Astrocyte (in vitro differentiated cells and primary cell): ENCODE measurements at places on chromosomes 5 and 9.

GRCh38 chr9:33295571-33295970 is 5.3 kb downstream of the NFX1 start:
- H3K36me3 ChIP-seq: peaks cover 51% of the 10 kb centered on the region
- H3K4me3 ChIP-seq: no peak overlapping the region
- no peak for DNase-seq
- peaks cover 2% of the 10 kb centered on the region for H3K4me1 ChIP-seq
- no peaks in the 10 kb centered on the region for H3K27me3 ChIP-seq

DNA sequence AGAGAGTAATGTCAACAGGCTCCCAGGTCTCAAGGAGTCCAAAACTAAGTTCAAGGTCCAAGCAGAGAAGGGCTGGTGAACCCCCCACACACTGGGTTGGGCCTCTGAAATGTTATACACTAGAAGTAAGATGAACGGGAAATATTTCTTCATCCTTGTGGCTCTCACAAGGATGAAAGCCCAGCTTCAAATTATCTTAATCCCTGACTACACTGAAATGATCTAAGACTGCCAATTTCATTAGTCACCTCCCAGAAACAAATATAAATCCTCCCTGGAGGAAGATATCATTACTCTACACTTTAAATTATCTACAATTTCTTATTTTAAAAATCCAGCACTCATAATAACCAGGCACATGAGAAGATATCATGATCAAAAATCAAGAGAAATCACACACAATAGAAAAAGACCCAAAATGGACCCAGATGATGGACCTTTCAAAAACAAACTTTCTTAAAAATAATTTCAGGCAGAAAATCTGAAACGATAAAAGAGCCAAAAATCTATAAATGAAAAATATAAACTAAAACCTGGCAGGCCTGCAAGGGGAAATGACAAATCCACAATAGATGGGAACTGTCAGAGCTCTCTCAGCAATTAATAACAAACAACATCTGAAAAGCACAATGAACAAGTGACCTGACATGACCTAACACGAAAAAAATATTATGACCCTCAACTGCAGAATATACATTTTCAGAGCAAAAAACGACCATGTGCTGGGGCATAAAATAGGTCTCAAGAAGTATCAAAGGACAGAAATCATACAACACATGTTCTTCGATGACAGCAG is 117.4 kb downstream of the GPR21 start:
- H3K36me3 ChIP-seq: no peaks in the 10 kb centered on the region

DNA sequence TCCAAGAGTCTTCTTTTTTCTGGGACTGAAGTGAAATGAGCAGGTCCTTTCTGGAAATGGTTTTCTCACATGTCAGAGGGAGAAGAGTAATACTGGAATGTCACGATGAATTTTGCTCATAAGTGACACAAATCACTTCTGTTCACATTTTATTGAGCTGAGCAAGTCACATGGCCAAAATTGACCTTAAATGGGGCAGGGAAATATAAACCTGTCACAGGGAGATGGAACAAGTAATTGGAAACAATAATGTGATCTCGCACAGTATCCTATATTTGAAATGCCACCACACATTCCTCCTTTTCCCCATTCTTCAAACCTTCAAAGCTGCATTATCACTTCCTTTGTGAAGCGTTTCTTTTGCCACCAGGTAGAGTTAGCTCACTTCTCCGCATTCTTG is 25.2 kb upstream of the LIFR start:
- H3K27me3 ChIP-seq: peaks cover 18% of the 10 kb centered on the region
- no peak overlapping the region for H3K27ac ChIP-seq
- H3K36me3 ChIP-seq: no peaks in the 10 kb centered on the region
- H3K4me1 ChIP-seq: no peaks in the 10 kb centered on the region

DNA sequence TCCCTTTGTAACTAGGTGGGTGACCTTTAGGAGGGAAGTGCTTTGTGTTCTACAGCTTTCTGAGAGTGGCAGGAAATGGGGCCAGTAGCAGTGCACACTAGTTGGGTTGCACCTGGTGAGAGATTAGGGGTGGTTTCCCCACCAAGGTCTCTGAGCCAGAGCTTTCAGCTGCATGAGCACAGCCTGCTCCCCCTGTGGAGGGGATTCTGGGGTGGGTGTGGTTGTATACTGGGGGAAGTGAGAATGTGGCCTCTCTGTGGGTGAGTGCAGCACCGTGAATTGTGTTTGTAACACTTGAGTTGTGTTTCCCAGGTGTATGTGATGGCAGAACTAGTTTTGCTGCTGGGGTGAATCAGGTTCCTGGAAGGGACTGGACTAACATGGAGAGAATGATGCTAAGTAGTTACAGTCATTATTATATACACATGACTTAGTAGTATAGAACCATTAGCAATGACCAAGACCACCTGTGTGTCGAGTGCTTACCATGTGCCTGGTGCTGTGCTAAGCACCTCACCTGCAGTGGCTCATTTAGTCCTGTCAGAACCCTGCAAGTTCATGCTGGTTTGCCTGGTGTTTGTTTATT is 11.8 kb upstream of the CXXC5 start:
- no peak overlapping the region for H3K27ac ChIP-seq
- H3K36me3 ChIP-seq: no peaks in the 10 kb centered on the region
- H3K4me3 ChIP-seq: no peak overlapping the region
- H3K4me1 ChIP-seq: peaks cover 39% of the 10 kb centered on the region
- H3K27me3 ChIP-seq: no peaks in the 10 kb centered on the region

DNA sequence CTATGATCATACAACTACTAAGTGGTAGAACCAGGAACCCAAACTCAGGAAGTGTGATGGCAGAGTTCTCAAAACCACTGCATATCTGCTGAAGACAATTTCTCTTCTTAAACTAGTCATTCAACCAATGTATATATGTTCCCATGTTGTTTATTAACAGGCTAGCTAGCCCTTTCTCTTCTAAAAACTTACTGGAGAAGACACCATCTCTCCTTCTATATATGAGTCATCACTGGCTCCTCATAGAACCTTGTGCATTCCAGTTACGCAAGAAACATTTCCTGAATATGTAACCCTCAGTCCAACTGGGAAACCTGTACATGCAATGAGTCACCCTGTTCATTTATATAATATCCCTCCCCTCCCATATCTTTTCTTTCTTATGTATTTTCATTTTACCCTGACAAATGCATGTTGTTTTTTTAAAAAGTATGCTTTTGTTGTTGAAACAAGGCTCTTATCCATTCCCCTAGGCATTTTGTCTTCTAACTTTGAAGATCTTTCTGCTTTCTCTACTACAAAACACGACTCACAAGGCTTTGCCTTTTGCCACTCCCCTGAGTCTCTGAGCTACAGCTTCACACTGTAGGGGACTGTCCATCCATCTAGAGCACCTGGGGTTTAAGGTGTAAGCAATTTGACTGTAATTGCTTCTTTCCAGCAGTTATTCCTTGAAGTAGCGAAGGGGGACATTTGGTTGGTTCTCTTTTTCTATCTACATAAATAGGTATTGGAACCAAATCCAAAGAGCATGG is 119.5 kb downstream of the ANXA1 start:
- no peak overlapping the region for H3K27ac ChIP-seq
- peak; percentile 93 for DNase-seq
- H3K4me1 ChIP-seq: peaks cover 8% of the 10 kb centered on the region
